ENCODE measurements at places on chromosomes 2 and 18. TPM values are rescaled to one million over a fixed set of nuclear protein-coding genes. Genes with fewer than 3 reads are reported as not detected.

HES6 gene
- total RNA-seq = 12.7 TPM

DNAJC5G gene
- not detected for total RNA-seq

FBXO48 gene
- 0.90 TPM for total RNA-seq

AMMECR1L gene
- 11.0 TPM for total RNA-seq

PDE1A gene
- total RNA-seq = 4.2 TPM

SGPP2 gene
- total RNA-seq = 0.19 TPM

CACNB4 gene
- total RNA-seq = 0.25 TPM

KIAA2012 gene
- total RNA-seq = 0.06 TPM

FZD7 gene
- 9.5 TPM for total RNA-seq

RFTN2 gene
- total RNA-seq = 1.9 TPM

UGT1A3 gene
- not detected for total RNA-seq

SMPD4 gene
- 26.1 TPM for total RNA-seq

CCDC68 gene
- 1.6 TPM for total RNA-seq

ZNF396 gene
- 0.78 TPM for total RNA-seq

TBR1 gene
- total RNA-seq = not detected

PRKAG3 gene
- 187 TPM for total RNA-seq

NR4A2 gene
- total RNA-seq = 0.86 TPM

C2orf81 gene
- total RNA-seq = 0.38 TPM

Measured in psoas muscle (tissue), 8 donors.